ENCODE measurements at places on chromosomes 1 and 21. TPM values are rescaled to one million over a fixed set of nuclear protein-coding genes. Genes with fewer than 3 reads are reported as not detected.

DNA sequence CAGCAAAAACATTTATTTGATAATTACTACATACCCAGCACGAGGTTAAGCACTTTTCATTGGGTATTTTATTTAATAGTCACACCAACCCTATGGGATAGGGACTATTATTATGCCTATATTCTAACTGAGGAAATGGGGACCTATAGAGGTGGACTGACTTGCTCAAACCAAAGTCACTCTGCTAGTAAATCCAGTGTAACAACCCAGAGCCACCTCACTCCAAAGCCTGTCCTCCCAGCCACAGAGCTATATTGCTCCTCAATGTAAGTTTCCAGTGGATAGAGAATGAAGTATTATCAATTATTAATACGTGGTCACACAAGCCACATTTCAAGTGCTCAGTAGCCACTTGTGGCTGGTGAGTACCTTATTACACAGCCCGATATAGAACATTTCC is 97.5 kb downstream of the RGS2 start:
- DNase-seq: no peak

DNA sequence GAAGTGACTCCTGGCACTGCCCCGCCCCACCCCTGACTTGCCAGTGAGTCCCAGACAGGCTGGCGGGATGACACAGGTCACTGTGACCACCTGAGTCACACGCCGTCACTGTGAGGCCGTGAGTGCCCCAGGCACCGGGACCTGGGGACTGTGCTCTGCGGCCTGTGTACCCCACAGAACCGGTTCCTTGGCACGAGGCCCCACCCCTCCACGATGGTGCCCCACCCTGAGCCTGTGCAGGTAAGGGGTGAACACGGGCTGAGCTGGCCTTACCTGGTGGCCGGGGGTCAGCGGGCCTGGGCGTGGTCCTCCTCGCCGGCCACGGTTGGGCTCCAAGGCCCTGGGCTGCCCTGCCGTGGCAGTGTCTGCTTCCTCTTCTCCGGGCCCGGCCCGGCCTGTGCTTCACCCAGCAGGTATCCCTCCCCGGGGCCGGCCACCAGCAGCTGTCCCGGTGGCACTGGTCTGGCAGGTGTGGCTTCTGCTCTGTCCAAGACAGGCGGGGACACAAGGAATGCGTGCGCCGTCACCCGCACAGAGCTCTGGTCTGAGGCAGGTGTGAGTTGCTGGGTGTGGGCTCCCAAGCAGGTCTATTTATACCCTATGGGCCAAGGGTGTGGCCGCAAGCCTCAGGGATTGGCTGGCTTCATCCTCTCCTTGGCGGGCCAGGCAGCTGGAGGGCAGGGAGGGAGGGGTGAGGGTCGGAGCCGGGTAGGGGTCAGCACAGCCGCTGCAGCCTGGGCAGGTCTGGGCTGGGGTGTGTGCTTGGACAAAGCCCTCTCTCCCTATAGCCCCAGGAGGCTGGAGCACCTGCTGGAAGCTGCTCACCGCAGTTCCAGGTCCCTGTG is at the start of gene RNF223:
Gene RNF223 (minus strand): TSS at position 564 of the 845 bp plus-strand sequence. CDS start 1,740 bp downstream, outside the sequence.
- DNase-seq: no peak

DNA sequence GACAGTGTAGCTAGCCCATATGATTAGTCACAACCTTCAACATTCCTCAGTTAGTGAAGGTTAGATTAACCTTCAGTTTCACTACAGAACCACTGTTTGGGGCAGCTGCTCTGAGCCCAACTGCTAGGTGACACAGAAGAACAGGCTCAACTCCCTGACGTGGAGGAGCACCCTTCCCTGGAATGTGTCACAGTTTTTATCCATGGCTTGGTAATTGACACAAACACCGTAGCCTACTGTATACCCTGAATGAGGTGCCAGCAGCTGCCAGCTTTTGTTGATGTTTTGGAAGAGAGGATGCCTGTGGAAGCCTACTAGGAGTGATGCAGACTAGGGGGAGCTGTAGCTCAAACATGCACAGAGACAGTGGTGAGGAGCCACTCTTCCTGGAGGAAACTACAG is 56.6 kb upstream of the CR2 start:
- DNase-seq: no peak

- DNase-seq: no peak
Measured at GRCh38 chr21:42523941-42524340, 10.3 kb downstream of the SLC37A1 start.

DNA sequence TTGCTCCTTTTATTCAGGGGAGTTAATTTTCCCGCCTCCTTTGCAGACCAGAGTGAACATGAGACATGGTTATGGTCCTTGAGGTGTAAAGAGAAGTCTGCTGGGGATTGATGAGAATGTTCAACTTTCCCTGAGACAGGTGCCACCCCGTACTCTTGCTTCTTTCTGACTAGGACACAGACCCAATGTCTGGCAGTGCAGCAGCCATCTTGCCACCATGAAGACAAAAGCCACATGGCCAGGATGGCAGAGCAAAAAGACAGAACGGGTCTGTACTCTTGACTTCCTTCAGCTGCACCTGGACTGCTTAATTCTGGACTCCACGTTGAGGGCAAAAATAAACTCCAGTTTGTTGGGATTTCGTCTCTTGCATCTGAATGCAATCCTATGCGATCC is 54.1 kb downstream of the KLHDC7A start:
- no peak for DNase-seq

- DNase-seq: no peak
Measured at GRCh38 chr1:119827010-119827409, 15.8 kb upstream of the REG4 start.

Gene WNT3A
- not detected for total RNA-seq

DNA sequence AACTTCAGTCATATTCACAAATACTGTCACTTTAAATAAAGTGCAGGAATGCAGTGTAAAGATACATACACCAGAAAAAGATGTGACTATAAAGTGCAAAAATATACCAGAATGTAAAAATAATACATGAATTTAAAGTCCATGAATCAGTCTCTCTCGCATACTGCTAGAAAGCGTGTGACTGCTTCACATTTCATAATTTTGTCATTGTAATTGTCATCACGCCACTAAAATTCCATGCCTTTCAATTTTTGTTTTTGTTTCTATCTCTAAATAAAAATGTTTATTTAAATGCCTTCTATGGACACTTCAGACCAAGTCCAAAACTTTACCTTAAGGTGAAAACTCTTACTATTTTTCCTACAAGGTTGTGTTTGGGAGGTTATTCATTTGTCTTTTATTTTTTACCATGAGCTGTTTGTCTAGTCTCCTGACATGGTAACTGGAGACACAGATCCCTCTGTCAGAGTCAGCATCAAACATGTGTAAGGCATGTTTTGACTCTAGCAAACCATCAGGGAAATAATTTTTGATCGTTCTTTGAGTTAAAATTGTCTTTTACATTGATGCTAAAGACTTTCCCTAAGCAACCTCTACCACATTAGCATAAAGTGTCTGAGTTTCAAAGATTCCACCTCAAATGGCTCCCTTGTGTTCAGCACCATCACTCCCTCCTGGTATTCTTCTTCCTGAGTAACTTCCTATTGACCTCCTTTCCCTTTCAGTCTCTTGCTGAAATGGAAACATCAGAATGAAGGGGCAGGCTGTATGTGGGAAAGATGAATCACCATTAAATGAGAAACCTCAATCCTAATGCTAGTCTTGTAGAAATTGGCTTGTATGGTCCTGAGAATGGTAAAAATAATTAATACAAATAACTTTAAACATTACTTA is 14.0 kb upstream of the AIM2 start:
- DNase-seq: no peak

Gene CDCA8
- total RNA-seq: 56.0 TPM

GRCh38 chr1:24505816-24506215 is 3.2 kb downstream of the RCAN3 start:
- DNase-seq: no peak

DNA sequence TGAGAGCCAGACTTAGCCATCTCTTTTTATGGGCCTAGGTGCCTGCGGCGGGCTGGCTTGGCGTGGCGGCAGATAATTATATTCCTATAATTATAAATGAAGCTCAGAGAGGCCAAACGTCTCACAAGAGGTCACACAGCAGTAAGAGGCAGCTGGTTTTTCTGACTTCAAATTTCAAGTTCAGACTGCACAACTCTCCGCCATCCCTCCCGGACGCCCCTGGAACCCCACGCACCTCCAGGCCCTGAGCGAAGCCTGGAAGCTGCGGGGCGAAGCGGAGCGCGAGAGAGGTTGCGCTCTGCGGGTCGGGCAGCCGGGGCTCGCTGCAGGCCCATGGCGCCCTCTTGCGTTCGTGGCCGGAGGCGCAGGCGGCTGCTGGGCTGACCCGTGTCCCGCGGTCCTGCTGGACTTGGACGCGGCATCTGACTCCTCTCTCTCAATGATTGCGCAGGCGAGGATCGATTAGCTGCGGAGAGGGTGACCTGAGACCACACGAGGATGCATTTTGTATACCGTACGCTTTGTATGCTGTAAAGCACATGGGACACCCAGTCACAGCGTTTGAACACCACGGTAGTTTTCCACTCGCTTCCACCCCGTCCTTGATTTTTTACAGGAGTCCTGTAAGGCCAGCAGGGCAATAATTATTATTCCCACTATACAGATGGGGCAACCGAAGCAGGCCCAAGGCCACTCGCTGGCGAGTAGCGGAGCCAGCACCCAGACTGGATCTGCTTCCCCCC is 272.7 kb downstream of the FOXD2 start:
- peak; percentile 75 for DNase-seq

- DNase-seq: no peak
Measured at GRCh38 chr1:77538956-77539518, 143.4 kb downstream of the ZZZ3 start.

Gene CR1L
- total RNA-seq: not detected

Gene SF3B4
- 67.6 TPM for total RNA-seq

Gene AUNIP
- 8.8 TPM for total RNA-seq

- DNase-seq: no peak
Measured at GRCh38 chr1:87126886-87127505, 201.7 kb upstream of the LMO4 start.

DNA sequence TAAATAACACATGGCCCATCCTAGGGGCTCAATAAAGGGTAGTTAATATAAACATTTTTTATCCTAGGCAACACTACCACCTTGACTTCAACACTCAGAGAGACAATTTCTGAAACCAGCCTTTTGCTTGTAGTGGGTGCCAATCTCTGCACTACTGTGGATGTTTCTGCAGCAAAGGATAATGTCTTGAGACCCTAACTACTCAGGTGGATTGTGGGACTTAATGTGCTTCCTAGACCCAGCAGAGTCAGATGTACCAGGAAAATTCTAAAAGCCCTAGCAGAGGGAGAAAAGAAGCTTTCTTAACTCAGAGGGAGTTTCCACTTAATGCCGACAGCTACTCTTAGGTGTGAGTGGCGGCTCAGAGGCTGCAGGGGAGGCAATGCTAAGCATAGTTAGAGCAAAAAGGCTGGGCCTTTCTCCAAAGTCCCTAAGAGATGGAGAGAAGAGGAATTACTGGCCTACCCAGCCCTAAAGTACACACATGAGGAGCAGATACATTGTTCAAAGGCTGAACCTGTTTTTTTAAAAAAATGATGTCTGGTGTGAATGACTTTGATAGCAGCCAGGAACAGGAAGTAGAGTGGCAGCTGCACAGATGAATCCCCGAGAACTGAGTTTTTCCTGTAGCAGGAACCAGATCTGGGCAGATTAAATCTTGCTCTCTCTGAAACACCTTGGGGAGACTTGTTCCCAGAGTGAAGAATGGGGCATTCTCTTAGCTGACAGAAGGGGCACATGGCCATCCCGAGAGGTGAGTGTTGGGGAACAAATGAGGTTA is 33.5 kb upstream of the ABCD3 start:
- peak; percentile 28 for DNase-seq

DNA sequence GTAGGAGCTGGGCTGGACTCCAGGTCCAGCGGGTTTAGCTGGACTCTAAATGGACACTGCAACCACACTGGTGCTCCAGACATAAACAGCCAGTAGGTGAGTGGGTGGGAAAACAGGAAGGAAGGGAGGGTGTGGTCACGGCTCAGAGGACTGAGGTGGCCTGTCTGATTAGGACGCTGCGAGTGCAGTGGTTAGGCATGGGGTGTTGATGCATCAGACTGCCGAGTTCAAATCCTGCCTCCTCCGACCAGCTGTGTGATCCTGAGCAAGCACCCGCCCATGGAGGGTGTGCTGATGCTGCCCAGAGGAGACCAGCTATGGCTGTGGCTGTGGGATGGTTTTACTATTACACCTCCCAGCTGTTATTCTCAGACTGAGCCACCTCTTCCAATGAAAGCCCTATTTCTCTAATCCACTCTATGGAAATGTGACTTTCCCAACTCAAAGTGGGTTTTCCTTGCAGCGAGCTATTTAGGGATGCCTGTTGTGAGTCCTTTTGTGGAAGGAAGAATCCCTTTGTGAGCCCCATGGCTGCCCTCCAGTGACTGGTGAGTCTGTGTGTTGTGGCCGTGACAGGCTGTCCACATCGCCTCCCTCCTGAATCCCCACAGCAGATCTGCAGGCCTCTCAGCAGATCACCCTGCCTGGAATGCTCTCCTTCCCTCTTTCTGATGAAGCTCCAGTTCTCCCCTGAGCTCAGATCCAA is 56.6 kb upstream of the EDN2 start:
- no peak for DNase-seq

DNA sequence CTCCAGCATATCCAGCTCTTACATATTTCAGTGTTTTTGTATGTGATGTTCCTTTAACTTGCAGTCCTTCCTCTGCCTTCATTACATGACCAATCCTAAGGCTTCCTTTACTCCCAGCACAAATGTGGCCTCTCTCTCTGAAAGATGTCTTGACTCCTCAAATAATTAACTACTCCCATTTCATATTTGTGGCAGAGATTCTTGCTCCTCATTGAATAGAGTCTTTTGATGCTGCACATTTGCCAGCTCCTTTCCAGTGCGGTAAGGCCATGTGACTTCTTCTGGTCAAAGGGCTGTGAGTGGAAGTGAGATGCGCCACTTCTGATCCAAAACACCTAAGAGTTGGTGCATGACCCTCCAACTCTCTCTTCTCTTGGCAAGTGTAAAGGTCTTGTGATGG is 19.1 kb upstream of the LAMC1 start:
- DNase-seq: no peak

DNA sequence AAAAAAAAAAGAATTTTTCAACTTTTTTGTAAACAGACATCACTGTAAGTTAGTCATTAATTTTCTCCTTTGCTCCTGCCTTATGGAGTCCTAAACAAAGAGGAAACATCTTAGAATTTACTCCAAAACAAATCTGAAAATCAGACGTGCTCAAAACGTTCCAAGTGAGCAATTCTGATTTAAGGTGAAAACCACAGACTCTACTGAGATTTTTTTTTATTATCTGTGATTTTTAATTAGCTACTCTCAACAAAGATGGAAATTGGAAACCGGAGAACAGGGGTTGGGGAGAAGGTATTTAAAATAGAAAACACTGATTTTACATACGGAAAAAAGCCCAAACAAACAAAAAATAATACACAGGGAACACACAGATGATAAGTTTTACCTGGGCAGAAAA is 7.8 kb upstream of the CTSK start:
- no peak for DNase-seq

Gene RSPO1
- not detected for total RNA-seq

GRCh38 chr1:1775327-1776226 is 2.7 kb downstream of the NADK start:
- DNase-seq: no peak

GRCh38 chr21:18007121-18007520 is 188.0 kb upstream of the C21orf91 start:
- DNase-seq: no peak

Gene ZSCAN20
- total RNA-seq: 3.2 TPM

Data from activated CD8-positive, alpha-beta T cell treated with anti-CD3 and anti-CD28 coated beads for 36 hours (primary cell).